Uterus (tissue), 4 donors: ENCODE measurements at places on chromosomes 7 and 10. TPM values are rescaled to one million over a fixed set of nuclear protein-coding genes. Genes with fewer than 3 reads are reported as not detected.

GRCh38 chr7:44912775-44913347 lies 27.5 kb upstream of the PURB start:
- DNase-seq: no peak

Gene USP54
- total RNA-seq: 10.6 TPM

DNA sequence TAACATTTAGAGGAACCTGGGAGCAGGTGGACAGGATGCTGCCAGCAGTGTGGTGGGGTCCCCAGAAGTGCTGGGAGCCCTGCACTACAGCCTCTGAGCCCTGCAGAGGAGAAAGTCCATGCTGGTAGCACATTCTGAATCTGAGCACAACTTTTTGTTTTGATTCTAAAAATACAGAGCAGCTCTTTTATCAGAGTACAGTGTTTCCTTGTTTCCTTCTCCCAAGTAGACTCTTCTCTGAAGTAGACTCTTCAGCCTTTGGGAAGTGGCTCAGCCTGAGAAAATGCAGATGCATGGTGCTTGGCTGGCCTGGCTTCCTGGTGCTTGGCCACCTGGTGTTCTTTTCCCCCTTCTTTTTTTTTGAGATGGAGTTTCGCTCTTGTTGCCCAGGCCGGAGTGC lies 9.1 kb downstream of the ADCY1 start:
- no peak for DNase-seq

GRCh38 chr7:70217571-70217970 lies 619.3 kb downstream of the AUTS2 start:
- no peak for DNase-seq

Gene SLC26A3
- total RNA-seq: 0.55 TPM

- DNase-seq: no peak
Measured at GRCh38 chr7:21077602-21078001, 290.9 kb upstream of the SP8 start.
